CD8-positive, alpha-beta T cell (primary cell): ENCODE measurements at places on chromosomes 4 and X. TPM values are rescaled to one million over a fixed set of nuclear protein-coding genes. Genes with fewer than 3 reads are reported as not detected.

The UCP1 gene
- not detected for total RNA-seq

The BCORL1 gene
- total RNA-seq = 2.1 TPM

The POU3F4 gene
- total RNA-seq = not detected

The MAD2L1 gene
- 7.4 TPM for total RNA-seq

The UGT2A1 gene
- not detected for total RNA-seq

The GPRASP1 gene
- total RNA-seq = 65.4 TPM

The TRAM1L1 gene
- total RNA-seq = not detected

The MAOB gene
- total RNA-seq = not detected

The ATXN3L gene
- total RNA-seq = not detected

The ETDB gene
- not detected for total RNA-seq

The SHISA3 gene
- not detected for total RNA-seq

The RS1 gene
- total RNA-seq = not detected

The SPATA18 gene
- not detected for total RNA-seq

The MBTPS2 gene
- total RNA-seq = 2.5 TPM

The MAGIX gene
- total RNA-seq = 0.84 TPM

The ELF2 gene
- 77.1 TPM for total RNA-seq

The TRIM61 gene
- total RNA-seq = 0.76 TPM

The JAKMIP1 gene
- 3.0 TPM for total RNA-seq

The MSANTD1 gene
- 0.39 TPM for total RNA-seq

The HSFX3 gene
- not detected for total RNA-seq

The GNRHR gene
- not detected for total RNA-seq

The ZNF157 gene
- 0.56 TPM for total RNA-seq

The ZFP42 gene
- not detected for total RNA-seq

The TREX2 gene
- total RNA-seq = 1.7 TPM

The TGIF2LX gene
- total RNA-seq = not detected

The SMIM10L2A gene
- 1.4 TPM for total RNA-seq

The CAMK2D gene
- total RNA-seq = 31.1 TPM

The PNPLA4 gene
- total RNA-seq = 1.9 TPM

The SLC10A4 gene
- not detected for total RNA-seq

The LRIT3 gene
- total RNA-seq = not detected

The FGG gene
- not detected for total RNA-seq

The TEX13D gene
- total RNA-seq = not detected

The RNF128 gene
- not detected for total RNA-seq

The TCEAL9 gene
- total RNA-seq = 1.0 TPM

The HTN3 gene
- not detected for total RNA-seq

The CLTRN gene
- not detected for total RNA-seq
